ENCODE measurements at places on chromosomes 1 and 21.

GRCh38 chr1:183125279-183125999 lies 60.6 kb upstream of the LAMC2 start:
- no peak for DNase-seq

DNA sequence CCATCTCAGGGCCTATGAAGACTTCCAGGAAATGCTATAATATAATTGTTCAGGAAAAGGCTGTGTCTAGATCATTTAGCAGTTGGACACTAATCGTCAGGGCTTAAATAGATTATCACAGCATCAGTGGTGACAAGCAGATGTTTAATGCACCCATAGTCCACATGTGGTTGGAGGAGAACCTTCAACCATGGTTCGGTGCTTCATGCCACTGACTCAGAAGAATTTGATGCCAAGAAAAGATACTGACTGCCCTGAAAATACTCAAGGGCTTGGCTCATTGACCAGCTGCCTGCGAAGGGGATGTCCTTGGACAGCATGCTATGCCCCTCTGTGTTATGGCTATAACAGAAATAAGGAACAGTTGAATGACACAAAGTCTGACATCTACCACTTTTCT lies 175.7 kb downstream of the HHIPL2 start:
- DNase-seq = no peak

DNA sequence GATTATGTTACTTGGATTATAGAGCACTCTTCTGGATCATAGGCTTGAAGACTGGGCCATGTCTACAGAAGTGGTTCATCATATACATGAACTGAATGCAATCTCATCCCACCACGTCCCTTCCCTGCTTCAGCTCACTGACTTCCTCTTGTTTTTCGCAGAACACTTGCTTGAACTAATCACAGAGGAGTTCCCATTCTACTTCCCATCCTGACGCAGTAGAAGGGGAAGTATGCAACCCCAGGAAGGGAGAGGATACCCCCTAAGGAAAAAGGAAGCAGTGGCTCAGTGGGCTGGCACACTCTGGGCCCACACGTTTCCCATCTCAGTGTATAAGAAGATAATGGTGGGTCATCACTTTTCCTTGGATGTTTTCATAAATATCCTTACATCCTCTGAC lies 36.2 kb downstream of the CASQ2 start:
- no peak for DNase-seq

DNA sequence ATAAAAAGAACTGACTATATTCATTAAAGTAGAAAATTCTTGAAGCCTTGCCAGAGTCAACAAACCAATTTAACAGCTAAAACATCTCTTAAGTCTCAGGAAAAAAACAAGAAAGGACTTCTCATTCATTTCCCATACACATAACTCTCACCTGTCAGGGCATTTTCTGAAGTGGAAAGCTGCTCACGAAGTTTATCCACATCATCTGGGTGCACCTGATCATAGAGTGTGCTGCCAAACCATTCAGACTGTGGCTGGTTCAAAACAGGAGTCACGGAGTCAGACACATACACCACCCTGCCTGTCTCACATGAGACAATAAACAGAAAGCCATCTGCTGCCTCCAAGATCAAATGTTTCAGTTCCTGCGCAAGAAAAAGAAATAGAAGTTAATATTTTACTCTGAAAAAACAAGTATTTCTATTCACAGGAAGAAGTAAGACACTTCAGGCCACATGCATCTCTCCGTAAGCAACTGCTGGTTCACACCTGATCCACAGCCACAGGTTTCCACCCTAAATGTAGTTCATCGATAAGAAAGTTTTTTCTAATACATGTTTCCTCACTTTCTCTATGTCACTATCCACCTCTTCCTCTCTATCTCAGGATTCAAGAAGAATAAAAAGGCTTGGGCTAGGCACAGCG lies 28.2 kb upstream of the CTSK start:
- DNase-seq = no peak

- DNase-seq = no peak
Measured at GRCh38 chr1:244074559-244075171, 23.6 kb downstream of the ZBTB18 start.

- DNase-seq = no peak
Measured at GRCh38 chr1:115596080-115596780, 45.5 kb upstream of the VANGL1 start.

DNA sequence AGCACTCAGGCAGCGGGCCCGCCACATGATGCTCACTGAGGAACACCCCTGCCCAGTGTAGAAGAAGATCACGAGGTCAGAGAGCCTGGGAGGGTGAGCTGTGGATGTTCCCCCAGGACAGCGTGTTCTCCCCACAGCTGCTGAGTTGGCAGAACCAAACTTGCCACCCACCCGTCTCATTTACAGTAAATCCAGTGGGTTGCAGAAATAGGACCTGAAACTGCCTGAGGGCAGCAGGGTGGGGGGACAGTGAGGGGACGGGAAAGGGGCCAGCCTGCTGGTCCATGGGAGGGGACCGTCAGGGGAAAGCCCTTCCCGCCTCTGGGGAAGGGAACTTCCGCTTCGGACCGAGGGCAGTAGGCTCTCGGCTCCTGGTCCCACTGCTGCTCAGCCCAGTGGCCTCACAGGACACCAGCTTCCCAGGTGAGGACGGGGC lies at the start of gene C1QB:
TSS of gene C1QB (plus strand) at position 356 of the 436 bp plus-strand sequence. CDS start 6,227 bp downstream, outside the sequence.
- no peak for DNase-seq

DNA sequence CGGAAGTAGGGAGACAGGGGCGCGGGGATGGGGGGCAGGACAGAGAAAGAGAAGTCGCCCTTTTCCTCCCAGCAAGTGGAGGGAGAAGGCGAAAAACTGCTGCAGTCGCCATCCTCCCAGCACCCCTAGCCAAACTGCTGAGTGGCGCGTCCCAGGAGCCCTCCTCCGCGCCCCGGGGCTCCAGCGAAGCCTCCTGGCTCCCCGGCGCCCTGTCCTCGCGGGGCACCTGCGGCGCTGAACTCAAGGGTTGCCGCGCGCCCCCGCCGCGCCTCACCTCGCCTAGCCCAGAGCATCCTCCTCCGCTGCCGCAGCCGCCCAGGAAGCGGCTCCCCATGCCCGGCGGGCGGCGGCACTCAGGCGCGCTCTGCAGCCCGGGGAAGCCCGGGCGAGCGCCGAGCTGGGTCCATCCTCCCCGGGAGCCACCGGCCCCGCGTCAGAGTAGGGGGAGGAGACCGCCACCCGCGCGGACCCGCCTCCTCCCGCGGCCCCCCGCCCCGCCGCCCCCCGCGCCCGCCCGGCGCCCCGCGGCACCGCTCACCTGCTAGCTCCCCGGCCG lies at the start of gene DAB1:
TSS of gene DAB1 (minus strand) at position 405 of the 556 bp plus-strand sequence. CDS start 133,030 bp downstream, outside the sequence.
- DNase-seq = no peak

DNA sequence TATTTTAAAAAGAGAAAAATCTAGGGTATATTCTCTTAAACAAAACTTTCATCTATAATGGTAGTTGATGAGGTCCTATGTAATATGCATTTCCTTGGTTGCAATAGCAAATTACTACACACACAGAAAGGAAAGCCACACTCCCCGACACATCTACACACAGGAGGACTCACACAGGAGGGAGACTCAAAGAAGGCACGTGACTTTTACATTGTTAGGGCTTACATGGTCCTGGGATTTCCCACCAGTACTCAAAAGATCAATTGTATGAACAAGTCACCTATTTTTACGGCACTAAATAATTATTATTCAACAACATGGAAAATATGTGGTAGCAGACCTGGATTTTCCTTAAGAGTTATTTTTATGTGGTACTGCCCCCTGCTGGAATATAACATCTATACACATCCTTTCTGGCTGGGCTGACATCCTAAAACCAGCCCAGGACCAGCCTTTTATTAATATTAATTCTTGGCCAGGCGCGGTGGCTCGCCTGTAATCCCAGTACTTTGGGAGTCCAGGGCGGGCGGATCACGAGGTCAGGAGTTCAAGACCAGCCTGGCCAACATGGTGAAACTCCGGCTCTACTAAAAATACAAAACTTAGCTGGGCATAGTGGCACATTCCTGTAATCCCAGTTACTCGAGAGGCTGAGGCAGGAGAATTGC lies 33.9 kb upstream of the LGALS8 start:
- peak; percentile 65 for DNase-seq

DNA sequence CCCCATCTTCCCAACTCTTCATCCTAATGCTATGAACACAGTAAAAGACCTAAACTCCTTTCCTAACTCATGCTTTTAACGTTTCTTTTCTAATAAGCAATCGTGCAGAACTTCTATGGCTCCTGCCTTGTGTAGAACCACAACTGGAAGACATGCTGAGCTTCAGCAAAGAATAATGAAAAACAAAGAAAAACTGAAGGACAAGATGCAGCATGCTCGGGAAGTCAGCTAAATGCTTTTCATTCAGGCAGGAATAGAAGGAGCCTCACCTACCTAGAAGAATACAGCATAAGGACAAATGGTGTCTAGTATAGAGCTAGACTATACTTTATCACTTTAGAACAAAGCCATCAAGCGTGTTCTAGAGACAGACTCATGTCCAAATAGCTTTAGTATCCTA lies 45.9 kb downstream of the LUZP1 start:
- DNase-seq = no peak

GRCh38 chr1:1877865-1878436 lies 12.9 kb downstream of the GNB1 start:
- no peak for DNase-seq

DNA sequence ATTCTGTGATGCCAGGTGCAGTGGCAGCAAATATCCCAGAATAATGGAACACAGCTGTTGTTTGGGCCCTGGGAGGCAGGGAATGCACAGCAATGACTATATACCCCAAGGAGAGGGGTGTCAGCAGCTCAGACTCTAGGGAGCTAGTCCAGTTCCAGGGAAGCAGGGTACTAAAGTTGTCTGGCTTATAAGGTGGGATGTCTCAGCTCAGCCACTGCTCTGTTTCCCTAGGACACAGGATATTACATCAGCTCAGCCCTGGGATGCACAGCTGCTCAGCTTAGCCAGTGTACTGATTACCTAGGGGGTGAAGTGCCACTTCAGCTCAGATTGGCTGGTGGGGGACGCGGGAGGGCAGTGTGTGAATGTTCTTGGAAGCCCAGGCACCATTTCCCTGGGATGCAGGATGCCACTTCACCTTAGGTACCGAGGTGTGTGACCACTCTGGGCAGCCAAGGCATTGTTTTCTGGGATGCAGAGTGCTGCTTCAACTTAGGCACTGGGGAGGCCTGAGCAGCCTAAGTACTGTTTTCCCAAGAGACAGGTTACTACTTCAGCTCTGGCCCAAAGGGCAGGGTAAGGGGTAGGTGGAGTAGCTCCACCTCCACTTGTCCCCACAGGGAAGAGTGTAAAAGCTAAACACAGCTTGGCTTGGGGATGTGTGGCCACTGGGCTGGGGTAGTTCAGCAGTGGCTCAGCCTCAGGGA lies 59.4 kb downstream of the DIPK1A start:
- DNase-seq = no peak

GRCh38 chr1:13451399-13451965 lies 41.2 kb downstream of the PRAMEF20 start:
- DNase-seq = no peak

All from K562 (cell line).